Stimulated activated CD4-positive, alpha-beta T cell treated with anti-CD3 and anti-CD28 coated beads, Interleukin-1b, Interleukin-23, amount 100 ng/mL, for 48 hours (primary cell): ENCODE measurements at places on chromosomes 1 and 21.

DNA sequence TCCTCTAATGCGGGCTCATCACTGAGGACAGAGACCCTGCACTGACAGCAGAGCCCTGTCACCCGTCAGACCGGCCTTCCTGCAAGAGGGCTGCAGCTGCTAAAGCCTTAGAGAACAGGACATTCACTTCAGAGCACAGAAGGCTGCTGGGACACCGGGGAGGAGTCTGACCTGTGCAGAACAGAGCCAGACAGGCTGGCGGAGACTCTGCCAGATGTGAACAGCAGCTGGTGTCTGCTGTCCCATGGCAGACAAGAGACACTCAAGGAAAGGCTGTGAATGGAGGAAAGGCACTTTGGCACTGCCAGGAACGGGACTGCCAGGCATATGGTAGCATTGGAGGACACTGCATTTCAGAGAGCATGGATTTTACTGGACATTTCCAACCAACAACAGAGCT is 21.4 kb downstream of the MRAP start:
- no peak for DNase-seq

GRCh38 chr1:10901891-10902805 is 105.7 kb upstream of the CASZ1 start:
- no peak for DNase-seq

DNA sequence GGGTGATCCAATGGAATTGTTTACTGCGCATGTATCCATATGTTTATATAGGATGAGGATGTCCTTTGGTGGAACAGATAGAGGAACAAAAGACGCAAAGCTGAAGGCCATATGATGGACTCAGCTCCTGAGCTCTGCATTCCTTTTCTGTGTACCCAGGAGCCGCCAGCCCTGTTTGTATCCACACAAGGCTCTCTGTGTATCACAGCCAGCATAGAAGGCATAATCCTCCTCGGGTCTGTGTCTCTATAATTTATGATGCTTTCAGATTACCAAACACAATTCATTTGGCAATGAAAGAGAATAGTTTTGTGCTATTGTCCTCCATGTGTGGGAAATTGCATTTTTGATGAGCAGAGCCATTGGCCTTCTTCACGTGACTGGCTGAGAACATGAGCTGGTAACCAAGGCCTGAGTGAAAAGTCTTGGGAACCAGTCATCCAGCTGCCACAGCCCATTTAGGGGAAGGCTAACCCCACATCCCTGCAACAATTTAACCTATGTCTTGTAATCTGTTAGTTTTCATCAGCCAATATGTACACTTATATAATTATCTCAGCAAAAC is 119.2 kb downstream of the PBX1 start:
- no peak for DNase-seq

- DNase-seq, result no peak
These were observed 26.9 kb upstream of the SYNC start for GRCh38 chr1:32729254-32730046.

DNA sequence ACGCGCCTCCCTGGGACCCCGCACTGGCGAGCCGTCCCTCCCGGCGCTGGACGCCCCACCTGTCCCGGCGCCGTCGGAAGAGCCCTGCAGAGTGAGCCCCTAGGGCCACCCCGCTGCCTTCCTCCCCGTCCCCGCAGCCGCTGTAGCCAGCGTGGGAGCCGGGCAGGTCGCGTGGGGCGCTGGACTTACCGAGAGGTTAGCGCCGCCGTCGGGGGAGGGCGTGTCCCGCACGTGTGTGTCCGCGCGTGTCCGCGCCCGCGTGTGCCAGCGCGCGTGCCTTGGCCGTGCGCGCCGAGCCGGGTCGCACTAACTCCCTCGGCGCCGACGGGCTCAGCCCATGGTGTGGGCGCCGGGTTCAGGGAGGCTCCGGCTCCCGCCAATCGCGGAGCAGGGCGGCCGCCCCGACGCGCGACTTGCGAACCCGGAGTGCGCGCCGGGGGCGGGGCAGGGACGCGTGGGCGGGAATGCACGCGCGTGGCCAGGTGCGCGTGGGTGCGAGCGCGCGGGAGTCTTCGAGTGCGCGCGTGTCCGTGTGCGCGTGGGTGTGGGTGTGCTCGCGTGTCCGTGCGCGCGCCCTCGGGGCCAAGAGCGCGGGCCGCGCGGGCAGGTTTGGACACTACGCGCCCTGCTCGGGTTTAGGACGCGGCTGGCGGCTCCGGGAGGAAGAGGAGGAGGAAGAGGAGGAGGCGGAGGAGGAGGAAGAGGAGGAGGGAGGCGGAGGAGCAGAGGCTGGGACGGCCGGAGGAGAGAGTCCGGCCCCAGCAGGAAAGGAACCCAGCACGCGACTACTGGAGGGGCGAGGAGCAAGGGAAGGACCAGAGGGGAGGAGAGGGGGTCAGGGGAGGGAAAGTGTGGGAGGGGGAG is 145.2 kb upstream of the ETS2 start:
- DNase-seq, result no peak
